ENCODE measurements at places on chromosomes 7 and 10.

DNA sequence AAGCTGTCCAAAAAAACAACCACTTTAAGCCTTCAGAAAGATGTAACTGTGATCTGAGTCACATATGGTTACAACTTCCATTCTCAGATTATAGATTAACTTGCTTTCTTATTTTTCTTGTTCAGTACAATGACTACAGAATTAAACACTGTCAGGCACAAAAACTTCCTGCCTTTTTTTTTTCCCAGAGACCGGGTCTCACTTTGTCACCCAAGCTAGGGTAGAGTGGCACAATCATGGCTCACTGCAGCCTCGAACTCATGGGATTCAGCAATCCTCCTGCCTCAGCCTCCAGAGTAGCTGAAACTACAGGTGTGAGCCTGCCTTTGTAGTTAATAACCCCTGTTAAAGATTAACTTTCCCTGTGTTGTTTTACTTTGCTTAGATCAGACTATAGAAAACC lies 163.2 kb downstream of the AVL9 start:
- no peak for DNase-seq

GRCh38 chr10:75403939-75404814 lies 2.6 kb upstream of the ZNF503 start:
- DNase-seq: no peak

GRCh38 chr10:71396711-71397295 lies at the start of gene CDH23:
TSS of gene CDH23 (plus strand) at chr10:71396920. CDS start at chr10:71439832, 42,912 bp downstream.
- DNase-seq: peak; percentile 12

DNA sequence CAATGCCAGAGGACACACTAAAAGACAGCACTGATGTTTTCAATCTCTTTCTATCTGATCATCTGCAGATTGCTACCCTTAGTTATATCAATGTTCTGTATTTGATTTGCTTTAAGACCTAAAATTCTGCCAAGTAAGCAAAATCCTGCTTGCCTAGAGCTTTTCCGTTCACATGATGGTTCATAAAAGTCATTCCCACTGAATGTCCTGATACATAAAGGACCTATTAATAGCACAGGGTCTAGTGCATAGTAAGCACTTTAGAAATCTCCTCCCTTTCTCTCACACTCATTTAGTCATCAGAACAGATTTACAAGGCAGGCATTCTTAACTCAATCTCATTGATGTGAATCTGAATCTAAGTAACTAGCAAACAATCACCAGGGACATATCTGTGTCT lies 68.8 kb downstream of the PCGF5 start:
- no peak for DNase-seq

DNA sequence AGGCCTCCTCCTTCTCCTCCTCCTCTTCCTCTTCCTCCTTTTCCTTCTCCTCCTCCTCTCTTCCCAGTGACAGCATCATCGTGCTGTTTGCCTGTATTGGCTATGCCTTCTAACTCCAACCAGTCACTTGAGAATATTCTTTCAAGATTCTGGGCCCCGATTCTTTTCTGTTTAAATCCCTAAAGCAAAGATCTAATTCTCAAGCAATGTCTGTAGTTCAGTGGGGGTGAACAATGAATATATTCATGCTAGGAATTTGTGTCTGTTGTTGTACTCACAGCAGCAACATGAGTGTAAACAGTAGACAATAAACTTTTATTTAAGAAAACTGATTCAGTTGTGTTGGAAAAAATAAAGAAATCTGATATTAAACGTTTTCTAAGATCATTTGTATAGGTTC lies 30.7 kb downstream of the NUDT5 start:
- DNase-seq: no peak
